Activated T-cell treated with anti-CD3 and anti-CD28 coated beads for 24 hours (primary cell): ENCODE measurements at places on chromosomes 11 and 22.

DNA sequence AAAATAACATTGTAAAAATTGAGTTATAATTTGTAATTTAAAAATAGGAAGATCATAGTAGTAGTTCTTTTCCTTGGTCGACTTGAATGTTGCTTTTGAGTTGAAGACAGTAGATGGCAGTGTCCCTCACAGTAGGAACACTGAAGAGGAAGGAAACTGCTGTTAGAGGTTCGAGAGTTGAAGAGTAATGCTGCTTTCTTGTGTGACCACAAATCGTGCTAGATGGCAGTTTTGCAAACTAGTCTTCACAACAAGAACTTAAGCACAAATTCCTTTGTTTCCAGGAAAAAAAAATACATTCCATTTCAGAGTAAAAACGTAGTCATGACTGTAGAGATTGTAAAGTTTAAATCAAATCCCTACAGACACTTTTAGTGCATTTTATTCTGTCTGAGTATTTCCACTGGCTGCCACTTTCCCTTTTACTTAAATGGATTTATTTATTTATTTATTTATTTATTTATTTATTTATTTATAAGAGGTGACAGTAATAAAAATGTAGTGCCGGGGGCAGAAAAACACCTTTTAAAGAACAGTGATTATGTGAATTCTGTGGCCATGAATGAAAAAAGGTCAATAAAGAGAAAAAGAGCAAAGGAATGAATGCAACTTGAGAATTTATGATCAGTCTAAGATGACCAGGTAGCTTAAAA lies 54.6 kb downstream of the SPECC1L start:
- no peak for DNase-seq

GRCh38 chr11:48900131-48900800 lies 83.4 kb downstream of the TRIM51G start:
- DNase-seq = no peak

DNA sequence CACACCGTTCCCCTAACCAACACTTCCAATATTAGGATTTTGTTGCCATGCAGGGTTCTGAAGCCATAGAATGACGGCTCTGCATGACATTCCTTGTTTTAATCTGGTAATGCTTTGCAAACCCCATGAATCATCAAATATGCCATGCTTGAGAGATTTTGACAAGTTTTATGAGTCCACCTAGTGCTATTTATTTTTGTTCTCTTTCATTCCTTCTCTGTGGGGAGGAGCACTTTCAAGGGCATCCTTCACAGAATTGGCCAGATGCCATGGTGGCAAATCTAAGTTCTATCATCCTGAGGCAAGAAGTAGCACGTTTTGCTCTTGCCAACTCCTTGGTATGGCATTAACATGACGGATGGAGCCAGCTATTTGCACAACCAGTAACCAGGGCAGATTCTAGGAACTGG lies 268.4 kb downstream of the FAM76B start:
- no peak for DNase-seq

- DNase-seq = no peak
Observed at GRCh38 chr22:37894939-37895670, 11.0 kb upstream of the MICALL1 start.

DNA sequence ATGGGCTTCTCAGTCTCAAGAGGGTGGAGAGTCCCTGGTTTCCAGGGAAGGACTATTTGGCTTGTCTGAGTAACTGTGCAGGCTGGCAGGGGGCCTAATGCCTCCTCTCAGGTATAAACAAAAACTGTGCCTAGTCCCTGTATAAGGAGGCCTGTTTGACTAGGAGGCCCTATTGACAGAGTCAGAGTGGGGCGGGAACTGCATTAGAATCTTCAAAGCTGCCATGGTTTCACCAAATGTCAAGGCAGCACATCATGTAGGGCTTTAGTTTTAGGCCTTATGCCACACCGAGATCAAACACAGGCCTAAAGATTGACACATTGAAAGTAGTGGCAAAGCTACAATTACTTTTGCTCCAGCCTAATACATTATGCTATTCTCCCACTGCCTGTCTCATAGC lies 611.5 kb upstream of the B3GAT1 start:
- DNase-seq = no peak

GRCh38 chr11:72821920-72822799 lies 7.9 kb downstream of the ATG16L2 start:
- peak; percentile 67 for DNase-seq

GRCh38 chr11:79440571-79441460 lies at the start of gene TENM4:
Gene TENM4, minus strand, starts transcription at chr11:79441030. Its CDS starts 371,086 bp downstream, at chr11:79069944.
- DNase-seq = no peak

- no peak for DNase-seq
Observed at GRCh38 chr11:85967457-85967856, 101.4 kb downstream of the PICALM start.

DNA sequence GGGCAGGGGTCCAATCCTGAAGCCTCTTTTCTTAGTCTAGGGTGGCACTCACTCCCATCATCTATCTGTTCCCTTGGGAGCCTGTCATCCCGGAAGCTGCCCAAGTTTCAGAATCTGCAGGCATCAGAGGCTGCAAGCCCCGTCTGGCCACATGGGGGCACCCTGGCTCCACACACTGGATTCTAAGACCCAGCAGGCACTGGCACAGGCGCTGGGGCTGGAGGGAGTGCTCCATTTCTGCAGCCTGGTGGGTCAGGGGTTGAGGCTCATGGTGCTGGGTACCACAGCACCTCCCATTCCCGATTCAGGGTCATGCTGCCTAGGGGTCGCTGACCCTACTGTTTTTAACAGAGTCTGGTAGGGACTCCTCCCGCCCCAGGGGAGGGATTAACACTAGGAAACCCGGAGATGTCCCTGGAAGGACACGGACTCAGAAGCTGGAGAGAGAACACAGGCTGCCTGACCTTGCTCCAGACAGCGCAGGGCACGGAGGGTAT lies 243.9 kb upstream of the SYN3 start:
- peak; percentile 36 for DNase-seq

GRCh38 chr11:23336961-23337360 lies 476.7 kb upstream of the CCDC179 start:
- no peak for DNase-seq

- DNase-seq = no peak
Observed at GRCh38 chr22:17472932-17473331, 90.4 kb upstream of the SLC25A18 start.

- DNase-seq = no peak
Observed at GRCh38 chr22:48603621-48604320, 1223.9 kb downstream of the BRD1 start.

- DNase-seq = no peak
Observed at GRCh38 chr11:76962583-76963416, 71.4 kb upstream of the B3GNT6 start.

GRCh38 chr11:79377406-79377805 lies 63.4 kb downstream of the TENM4 start:
- DNase-seq = no peak

DNA sequence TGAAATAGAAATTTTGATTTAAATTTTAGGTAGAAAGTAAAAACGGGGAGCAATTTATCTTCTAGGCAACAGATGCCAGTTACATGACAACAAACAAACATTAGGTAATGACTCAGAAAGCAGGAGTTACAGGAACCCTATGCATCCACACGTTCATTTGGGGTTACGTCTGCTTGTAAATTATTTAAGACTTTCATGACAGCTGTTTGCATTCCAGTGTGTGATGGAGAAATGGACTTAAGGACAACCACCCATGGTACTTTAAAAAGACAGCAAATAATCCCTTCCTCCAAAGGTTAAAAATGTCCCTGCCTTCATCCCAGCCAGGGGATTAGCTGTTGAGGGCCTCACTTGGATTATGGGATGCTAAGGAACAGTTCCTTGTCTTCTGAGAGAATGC lies 11.8 kb downstream of the E2F8 start:
- DNase-seq = no peak

DNA sequence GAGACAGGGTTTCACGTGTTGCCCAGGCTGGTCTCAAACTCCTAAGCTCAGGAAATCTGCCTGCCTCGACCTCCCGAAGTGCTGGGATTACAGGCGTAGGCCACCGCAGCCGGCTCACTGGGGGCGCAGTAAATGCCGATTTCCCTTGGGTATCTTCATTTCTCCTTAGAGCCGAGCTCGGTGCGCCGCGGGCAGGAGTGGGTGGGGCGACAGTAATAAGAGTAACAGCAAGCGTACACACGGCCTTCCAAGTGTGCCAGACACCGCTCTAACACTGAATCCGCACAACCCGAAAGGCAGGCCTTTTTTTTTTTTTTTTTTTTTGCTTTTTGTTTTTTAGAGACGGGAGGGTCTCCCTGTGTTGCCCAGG lies 500 bp upstream of the ADSL start:
- peak; percentile 53 for DNase-seq

DNA sequence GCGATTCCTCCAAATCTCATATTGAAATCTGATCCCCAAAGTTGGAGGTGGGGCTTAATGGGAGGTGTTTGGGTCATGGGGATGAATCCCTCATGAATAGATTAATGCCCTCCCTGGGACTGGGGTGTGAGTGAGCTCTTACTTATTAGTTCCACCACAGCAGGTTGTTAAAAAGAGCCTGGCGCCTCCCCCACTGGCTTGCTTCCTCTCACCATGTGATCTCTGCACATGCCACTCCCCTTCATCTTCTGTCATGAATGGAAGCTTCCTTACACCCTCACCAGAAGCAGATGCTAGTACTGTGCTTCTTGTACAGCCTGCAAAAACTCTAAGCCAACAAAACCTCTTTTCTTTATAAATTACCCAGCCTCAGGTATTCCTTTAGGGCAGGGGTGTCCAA lies 8.8 kb downstream of the RRAS2 start:
- no peak for DNase-seq

DNA sequence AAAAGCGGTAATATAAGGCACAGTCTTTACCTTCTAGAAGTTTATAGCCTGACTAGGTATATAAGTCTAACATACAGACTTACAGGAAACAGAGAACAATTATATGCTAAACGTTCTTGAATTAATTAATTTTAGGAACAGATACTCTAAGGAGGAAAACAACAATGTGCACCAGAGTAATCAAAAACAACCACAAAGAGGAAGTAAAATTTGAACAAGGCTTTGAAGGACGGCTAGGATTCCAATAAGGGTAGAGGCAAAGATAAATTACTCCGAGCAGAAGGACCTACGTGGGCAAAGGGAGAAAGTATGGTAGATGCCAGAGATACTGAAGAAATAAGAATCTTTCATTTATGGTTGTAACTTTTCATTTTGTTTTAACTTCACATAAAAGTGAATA lies 54.4 kb downstream of the ENTHD1 start:
- DNase-seq = no peak

DNA sequence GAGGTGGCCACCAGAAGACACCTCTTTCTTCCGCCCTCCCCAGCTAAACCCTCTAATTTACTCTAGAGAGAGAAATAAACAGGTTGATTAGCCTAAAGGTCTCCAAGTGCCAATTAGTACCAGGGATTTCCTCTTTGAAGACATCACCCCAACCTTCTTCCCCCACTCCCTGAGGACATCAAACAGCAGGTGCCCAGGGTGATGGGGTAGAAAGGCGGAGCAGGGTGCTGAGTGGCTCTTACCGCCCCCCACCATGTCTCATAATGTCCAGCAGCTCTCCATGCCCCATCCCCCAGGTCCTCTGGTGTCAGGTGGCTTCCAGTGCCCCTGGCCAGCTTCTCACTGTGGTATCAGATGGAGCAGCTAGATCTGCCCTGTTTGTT lies 5.3 kb upstream of the GNAZ start:
- DNase-seq = no peak

DNA sequence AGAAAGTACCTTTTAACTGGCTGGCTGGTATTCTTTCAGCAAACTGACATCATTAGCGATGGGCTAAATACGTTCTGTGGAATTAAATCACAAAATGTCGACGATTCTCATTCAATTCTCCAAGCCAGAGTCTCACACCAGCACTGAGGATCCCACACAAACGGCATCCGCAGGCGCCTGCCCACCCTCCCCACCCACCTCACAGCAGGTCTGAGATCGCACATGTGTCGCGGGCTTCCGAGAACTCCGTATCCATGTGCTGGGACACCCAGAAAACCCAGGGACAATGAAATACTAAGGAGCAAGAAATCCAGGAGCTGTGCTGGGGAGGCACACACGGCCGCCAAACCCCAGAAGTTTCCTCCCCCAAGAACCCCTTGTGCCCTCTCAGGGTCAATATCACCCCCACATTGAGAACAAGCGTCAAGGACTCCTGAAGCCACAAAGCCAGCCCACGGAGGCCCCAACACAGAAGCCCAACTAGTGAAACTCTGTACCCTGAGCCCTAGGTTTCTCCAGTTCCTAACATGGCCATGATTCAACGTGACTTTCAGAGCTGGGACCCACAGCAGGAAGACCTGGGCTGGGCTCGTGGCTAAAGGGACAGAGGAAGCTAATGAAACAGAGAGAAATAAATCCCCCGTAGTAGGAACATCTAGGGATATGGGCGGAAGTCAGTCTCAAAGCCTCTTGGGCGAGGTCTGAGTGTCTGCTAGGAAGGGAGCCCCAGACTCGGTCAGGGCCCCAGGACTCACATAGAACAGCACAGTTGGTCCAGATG lies 8.0 kb downstream of the TOLLIP start:
- DNase-seq = no peak

DNA sequence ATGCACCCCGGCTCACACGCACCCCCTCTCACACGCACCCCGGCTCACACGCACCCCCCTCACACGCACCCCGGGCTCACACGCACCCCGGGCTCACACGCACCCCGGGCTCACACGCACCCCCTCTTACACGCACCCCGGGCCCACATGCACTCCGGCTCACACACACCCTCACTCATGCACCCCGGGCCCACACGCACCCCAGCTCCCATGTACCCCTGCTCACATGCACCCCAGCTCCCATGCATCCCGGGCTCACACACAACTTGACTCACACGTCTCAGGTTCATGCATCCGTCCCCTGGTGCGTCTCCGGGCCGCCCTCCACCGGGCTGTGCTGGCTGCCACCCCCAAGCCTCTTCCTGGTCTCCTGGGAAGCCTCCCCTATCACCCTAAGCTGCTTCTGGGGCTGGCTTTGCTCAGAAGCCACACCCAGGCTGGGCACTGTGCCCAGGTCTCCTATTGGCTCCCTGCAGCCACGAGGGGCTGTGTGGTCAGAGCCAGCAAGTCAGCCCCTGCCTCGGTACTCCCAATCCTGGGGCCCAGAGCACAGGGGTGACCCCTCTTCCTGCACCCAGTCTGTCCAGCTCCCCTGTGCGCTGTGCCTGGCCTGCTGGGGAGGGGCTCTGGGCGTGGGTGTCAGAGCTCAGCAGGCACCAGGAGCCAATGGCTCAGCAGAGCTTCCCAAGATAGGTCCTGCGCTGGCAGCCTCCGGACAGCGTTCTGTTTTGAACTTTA lies 16.9 kb downstream of the TSPAN4 start:
- no peak for DNase-seq

DNA sequence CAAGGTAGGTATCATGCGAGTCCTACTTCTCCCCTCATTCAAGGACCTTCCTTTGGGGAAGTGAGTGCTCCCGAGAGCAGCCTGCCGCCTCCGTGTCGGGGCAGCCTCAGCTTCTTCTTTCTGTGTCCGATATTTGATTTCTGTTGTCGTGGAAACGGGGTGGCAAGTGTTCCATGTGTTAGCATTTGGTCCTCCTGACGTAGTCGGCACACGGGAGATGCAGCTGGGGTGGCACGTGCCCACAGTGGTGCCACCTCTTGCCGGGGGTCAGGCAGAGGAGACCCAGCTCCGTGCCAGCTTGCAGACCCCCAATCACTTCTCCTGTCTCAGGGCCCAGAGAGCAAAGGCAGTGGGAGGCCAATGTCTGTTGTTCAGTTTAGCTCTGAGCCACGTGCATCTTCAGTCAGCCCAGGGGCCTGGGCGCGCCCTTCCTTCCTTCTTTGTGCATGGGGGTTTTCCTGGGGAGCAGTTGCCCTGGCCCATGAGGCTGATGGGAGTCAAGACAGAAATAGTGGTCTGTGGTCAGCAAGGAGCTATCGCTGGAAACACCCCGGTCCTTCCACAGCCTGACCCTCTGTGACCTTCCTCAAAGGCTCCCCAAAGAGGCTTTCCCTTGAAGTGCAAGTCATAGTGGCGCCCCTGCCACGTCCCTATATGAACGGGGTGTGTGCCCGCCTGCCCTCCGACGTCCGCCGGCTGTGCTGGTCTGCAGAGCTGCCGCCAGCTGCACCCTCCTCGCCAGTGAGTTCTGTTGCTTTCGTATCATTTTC lies 44.5 kb downstream of the PARVB start:
- DNase-seq = no peak
